ENCODE measurements at places on chromosomes 3 and 15. TPM values are rescaled to one million over a fixed set of nuclear protein-coding genes. Genes with fewer than 3 reads are reported as not detected.

GRCh38 chr3:53645754-53646153 lies 151.3 kb downstream of the CACNA1D start:
- DNase-seq = no peak

DNA sequence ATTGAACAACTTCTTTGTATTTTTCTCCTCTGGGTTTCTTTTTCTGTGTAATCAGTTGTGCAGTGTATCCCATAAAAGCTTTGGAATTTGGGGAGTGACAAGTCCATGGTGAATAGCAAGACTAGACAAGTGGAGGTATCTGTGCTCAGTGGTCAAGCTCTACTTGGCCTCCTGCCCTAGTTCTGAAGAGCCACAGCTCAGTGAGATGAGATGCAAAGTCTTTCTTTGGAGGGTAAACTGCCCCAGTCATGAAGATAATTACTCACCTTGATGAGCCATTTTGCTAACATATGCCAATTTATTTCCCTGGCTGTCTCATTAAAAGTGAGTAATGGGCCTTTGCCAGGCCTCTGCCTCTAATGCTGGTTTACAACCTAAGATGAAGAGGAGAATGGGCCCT lies 271.2 kb upstream of the TRIM42 start:
- no peak for DNase-seq

SKOR1 gene
- 0.12 TPM for total RNA-seq

- DNase-seq = no peak
These were observed 8.6 kb downstream of the SLC6A1 start for GRCh38 chr3:11001020-11001657.

TRA2B gene
- 184 TPM for total RNA-seq

FILIP1L gene
- total RNA-seq = 0.10 TPM

GRCh38 chr3:38843898-38844297 lies 27.9 kb upstream of the SCN10A start:
- DNase-seq = no peak

IGSF11 gene
- 0.15 TPM for total RNA-seq

ALG3 gene
- total RNA-seq = 31.6 TPM

GRCh38 chr3:25097023-25097422 lies 331.0 kb upstream of the RARB start:
- DNase-seq = no peak

POLQ gene
- 23.9 TPM for total RNA-seq

DNA sequence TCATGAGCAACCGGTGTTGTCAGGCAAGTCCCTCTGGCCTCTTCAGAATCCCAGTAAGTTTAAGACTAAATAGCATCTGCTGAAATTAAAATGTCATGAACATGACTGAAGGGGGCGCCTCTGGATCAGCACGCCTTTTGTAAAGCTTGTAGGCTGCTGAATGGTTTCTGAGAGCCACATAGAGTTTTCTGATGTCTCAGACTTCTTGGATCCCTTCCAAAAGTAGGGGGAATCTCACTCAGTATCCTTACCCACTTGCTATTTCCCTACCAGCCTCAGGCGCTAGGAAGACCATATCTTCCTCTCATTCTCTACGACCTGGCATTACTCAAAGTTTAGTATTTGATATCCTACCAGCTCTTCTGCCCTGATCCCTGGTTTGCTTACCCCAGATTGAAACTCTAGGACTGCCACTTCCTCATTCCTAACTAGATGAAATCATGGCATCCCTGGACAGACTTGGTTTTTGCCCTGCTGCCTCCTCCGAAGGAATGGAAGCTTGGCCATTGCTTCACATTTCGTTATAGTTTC lies 62.7 kb upstream of the CD47 start:
- peak; percentile 68 for DNase-seq

GHRL gene
- not detected for total RNA-seq

DNA sequence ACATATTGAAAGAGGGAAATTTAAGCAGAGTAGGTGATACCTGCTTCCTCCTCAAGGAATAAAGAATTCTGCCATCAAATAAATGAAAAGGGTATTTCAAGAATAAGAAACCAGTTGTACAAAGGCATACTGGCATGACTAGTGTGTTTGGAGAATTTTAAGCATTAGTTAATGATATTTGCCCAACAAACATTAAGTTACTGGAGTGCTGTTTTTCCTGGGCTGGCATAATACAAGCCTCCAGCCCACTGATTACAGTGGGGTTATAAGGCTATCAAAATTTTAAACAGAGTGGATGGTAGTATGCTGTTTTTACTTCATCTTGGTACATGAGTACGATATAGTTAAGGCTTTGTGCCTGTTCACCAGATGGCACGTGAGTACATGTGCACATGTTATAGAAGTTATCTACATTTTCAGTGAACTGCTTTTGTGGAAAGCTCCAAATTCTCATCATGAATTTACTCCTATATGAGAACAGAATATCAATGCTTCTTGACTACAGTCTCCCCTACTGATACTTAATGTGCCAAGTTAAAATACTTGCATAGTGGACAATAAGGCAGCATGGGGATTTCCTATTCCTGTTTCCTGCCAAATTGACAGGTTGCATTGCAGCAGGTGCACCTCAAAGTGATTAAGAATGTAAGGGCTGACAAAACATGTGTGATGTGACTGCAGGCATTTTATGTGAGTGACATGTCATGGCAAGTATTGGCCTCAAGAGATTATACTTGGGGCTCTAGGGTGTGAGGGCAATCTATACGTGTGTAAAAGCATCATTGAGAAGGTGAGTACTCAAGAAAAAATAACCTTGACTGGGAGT lies 14.9 kb downstream of the NAALADL2 start:
- no peak for DNase-seq

FGF12 gene
- total RNA-seq = not detected

DNA sequence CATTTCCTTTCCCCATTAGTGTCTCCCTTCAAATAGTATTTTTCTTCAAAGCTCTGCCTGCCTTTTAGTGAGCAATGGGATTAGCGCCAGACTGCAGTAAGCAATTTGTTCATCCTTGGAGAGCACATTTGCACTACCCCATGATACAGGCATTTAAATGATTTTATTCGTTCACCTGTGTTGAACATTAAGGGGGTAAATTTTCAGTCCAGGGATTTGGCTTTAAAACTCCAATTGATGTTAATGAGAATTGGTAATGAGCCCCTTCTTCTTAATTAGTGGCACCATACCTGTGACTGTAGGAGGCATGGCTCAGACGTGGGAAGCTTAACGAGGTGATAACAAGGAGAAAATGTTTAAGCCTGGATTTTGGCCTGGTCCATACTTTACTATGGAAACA lies 161.4 kb upstream of the NANOGP8 start:
- DNase-seq = no peak

IL17RC gene
- 0.46 TPM for total RNA-seq
